Small intestine (tissue), 16 donors: ENCODE measurements at places on chromosomes 2 and 18.

- DNase-seq = no peak
Measured at GRCh38 chr2:99789849-99790248, 300.0 kb upstream of the REV1 start.

DNA sequence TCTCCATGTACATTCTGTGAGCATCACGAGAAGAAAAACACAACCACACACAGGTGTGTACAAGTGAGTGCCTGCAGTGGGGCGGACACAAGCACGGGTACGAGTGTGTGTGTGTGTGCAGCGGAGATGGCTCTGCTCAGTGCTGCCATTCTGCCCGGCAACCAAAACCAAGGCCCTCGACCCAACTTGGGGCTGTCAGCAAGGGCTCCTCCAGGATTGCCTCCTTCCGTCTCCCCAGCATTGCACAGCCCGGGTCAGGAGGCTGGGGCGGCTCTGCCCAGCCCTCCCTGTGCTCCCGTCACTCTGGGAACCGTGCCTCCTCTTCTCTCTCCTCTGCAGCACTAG, 66.5 kb downstream of the PXDN start:
- no peak for DNase-seq

GRCh38 chr18:21163647-21164547, 52.3 kb upstream of the ROCK1 start:
- DNase-seq = no peak

- DNase-seq = no peak
Measured at GRCh38 chr2:150860301-150860700, 372.8 kb upstream of the RND3 start.

DNA sequence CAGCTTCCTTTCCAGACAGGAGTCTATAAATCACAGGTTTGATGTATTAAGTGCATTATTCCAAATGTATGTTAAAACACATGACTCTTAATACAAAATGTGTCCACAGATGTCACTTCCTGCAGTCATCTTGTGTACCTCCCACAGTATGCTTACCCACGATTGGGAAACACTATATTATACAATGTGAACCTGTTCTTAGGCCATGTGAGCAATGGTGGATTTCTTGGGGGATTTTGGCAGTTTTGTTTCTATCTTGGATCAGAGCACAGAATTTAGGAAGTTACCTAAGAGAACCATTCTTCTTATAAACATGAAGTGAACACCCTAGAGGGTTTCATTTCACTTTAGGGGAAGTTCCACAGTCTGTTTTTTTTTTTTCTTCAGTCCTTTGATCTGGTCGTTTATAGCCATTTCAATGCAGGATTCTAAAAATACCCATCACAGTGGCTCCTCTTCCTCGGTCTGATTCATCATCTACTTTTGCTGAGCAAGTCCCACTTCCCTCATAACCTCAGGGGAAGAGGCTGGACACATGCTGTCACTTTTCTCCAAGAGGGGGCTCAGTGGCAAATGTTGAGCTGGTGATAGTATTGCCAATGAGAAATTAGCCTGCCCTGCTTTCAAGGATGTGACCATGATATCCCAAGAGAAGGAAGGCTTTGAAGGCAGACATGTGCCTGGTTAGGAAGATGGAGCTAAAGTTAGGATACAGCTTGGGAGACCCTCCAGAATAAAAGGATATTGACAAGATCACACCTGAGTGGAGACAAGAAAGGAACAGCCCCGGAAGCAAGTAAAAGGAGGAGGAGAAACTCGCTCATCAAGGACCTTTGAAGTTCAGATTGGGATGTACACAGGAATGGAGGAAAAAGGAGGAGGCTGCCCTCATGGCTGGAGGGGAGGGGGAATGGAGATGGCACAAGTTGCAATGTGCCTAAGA, 22.6 kb downstream of the PLEK start:
- DNase-seq = no peak

- DNase-seq = no peak
Measured at GRCh38 chr18:1510542-1511179, 606.0 kb downstream of the ADCYAP1 start.

DNA sequence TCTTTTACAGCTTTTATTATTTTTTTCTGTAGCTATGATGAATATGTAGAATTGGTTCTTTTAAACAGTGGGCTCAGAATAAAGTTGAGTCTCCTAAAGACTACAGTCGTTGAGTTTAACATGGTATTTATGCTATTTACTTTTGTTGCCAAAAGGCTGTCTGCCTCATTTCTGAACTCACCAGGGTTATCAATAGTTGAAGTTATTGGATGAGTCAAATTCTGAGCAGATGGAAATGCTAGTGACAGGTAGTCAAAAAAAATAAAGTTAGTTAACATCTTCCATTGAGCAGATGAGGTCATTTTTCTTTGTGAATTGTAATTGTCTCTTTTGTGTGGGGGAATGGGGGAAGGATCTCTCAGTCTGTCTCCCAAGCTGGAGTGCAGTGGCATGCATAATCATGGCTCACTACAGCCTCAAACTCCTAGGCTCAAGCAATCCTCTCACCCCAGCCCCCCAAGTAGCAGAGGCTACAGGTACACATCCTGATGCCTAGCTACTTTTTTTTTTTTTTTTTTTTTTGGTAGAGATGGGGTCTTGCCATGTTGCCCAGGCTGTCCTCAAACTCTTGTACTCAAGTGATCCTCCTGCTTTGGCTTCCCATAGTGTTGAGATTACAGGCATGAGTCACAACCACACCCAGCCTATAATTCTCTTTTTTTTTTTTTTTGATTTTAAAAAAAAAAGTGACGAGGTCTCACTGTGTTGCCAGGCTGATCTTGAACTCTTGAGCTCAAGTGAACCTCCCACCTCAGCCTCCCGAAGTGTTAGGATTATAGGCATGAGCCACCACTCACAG, 8.9 kb downstream of the PAPOLG start:
- DNase-seq = no peak
